ENCODE measurements at places on chromosomes 1 and 21.

DNA sequence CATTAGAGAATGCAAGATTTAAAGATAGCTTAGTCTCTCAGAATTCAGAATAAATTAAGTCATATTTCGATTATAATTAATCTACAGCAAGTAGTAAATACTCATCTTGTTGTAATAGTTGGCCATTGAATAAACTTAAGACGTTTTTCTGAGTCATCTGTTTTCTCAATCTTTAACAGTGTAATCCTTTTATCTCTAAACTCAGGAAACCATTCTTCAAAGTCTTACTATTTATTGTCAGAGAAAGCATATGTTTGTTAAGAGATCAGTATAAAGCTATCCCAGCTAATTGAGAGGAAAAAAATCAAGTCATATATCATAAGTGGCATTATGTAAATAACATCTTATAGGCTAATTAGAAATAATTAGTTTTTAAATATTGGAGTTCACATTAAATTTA is 201.2 kb upstream of the ADAMTS5 start:
- DNase-seq: no peak
- no peaks in the 10 kb centered on the region for H3K4me1 ChIP-seq
- H3K36me3 ChIP-seq: no peaks in the 10 kb centered on the region
- H3K27me3 ChIP-seq: no peaks in the 10 kb centered on the region
- no peak overlapping the region for H3K4me3 ChIP-seq
- no peak overlapping the region for H3K27ac ChIP-seq

DNA sequence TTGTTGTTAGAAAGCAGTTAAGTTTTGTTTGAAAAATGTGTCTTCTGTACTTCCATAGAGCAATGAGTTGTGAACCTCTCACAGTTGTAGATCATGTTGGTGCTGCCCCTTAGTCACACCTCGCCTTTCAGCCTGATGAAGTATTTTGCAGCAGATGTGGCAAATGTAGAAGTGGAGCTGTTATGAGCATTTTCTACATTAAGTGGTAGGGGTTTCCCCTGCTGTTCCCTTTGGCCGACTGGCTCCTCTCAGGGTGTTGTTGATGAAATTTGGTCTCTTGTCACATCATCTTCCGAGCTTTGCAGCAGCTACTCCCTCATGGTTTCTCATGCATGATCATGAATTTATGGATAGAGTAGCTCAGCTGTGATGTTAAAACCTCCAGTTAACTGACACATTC is 33.6 kb upstream of the DENND1B start:
- no peaks in the 10 kb centered on the region for H3K36me3 ChIP-seq
- no peaks in the 10 kb centered on the region for H3K27me3 ChIP-seq
- no peak overlapping the region for H3K27ac ChIP-seq
- DNase-seq: no peak
- no peak overlapping the region for H3K4me3 ChIP-seq

GRCh38 chr21:31132574-31133242 is 94.4 kb upstream of the KRTAP19-8 start:
- no peak overlapping the region for H3K4me3 ChIP-seq
- H3K27me3 ChIP-seq: no peaks in the 10 kb centered on the region
- H3K4me1 ChIP-seq: peaks cover 15% of the 10 kb centered on the region
- no peaks in the 10 kb centered on the region for H3K36me3 ChIP-seq
- peak; percentile 93 for DNase-seq
- H3K27ac ChIP-seq: no peak overlapping the region

DNA sequence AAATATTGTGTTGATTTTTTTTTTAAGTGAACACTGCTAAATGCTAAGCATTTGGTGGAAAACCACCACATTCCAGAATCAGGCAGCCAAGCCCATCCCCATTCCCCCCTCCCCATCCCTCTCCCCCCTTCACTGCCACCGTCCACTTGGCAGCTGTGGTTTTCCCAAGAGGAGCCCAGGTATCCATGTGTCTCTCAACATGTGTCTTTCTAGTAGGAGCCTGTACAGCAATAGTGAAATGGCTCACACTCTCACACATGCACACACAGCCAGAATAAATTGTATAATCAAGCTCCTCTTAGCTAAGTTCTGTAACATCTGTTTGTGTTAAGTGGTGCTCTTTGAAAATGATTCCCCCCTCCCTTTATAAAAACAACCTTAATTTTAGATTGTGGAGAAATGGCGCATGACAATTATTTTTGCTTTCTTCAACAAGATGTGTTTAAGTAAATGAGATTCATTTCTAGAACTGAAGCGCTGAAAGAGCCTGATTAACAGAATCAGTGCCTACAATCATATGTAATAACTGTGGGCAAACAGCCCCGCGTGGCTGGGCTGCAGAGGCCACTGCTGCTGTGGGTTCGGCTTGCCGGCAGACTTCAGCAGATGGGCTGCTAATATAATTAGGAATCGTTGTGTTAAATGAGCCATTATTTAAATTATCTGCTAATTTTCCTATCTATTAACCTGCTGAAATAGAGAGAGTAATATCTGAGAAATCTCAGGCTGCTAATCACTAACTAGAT is 43.3 kb downstream of the BACE2 start:
- no peak for DNase-seq
- no peaks in the 10 kb centered on the region for H3K27me3 ChIP-seq
- H3K36me3 ChIP-seq: no peaks in the 10 kb centered on the region
- no peaks in the 10 kb centered on the region for H3K4me1 ChIP-seq

- no peaks in the 10 kb centered on the region for H3K36me3 ChIP-seq
- no peak for DNase-seq
- no peaks in the 10 kb centered on the region for H3K4me1 ChIP-seq
- H3K27ac ChIP-seq: no peak overlapping the region
- H3K27me3 ChIP-seq: no peaks in the 10 kb centered on the region
- no peak overlapping the region for H3K4me3 ChIP-seq
Observed at GRCh38 chr1:85109475-85109874, 61.2 kb upstream of the MCOLN3 start.

GRCh38 chr1:27877115-27877416 is 4.7 kb downstream of the THEMIS2 start:
- peaks cover 15% of the 10 kb centered on the region for H3K36me3 ChIP-seq
- no peak for DNase-seq
- no peak overlapping the region for H3K27ac ChIP-seq
- no peaks in the 10 kb centered on the region for H3K27me3 ChIP-seq
- H3K4me3 ChIP-seq: no peak overlapping the region
- peaks cover 22% of the 10 kb centered on the region for H3K4me1 ChIP-seq

- H3K27ac ChIP-seq: no peak overlapping the region
- H3K4me3 ChIP-seq: no peak overlapping the region
- no peaks in the 10 kb centered on the region for H3K27me3 ChIP-seq
- H3K4me1 ChIP-seq: no peaks in the 10 kb centered on the region
Observed at GRCh38 chr21:21662776-21663175, 664.6 kb downstream of the NCAM2 start.

DNA sequence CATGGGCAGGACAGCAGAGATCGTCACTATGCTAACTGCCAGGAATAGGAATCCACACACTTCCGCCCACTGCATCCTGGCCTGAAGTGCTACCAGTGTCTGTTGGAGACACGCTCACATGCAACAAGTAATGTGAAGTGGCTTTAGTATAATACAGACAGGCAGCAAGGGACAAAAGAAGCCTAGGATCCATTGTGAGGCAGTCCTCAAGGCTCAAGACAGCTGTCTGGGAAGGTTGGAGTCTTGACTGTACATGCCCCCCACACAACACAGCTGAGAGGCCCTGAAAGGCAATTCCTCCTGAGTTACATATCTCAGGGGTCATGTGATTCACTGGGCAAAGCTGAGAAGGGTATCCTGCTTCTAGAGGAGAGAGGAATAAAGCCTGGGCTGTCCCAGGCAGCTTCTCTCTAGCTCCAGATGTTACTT is 39.9 kb upstream of the CD1D start:
- no peak overlapping the region for H3K27ac ChIP-seq
- DNase-seq: no peak
- no peak overlapping the region for H3K4me3 ChIP-seq
- H3K36me3 ChIP-seq: no peaks in the 10 kb centered on the region

DNA sequence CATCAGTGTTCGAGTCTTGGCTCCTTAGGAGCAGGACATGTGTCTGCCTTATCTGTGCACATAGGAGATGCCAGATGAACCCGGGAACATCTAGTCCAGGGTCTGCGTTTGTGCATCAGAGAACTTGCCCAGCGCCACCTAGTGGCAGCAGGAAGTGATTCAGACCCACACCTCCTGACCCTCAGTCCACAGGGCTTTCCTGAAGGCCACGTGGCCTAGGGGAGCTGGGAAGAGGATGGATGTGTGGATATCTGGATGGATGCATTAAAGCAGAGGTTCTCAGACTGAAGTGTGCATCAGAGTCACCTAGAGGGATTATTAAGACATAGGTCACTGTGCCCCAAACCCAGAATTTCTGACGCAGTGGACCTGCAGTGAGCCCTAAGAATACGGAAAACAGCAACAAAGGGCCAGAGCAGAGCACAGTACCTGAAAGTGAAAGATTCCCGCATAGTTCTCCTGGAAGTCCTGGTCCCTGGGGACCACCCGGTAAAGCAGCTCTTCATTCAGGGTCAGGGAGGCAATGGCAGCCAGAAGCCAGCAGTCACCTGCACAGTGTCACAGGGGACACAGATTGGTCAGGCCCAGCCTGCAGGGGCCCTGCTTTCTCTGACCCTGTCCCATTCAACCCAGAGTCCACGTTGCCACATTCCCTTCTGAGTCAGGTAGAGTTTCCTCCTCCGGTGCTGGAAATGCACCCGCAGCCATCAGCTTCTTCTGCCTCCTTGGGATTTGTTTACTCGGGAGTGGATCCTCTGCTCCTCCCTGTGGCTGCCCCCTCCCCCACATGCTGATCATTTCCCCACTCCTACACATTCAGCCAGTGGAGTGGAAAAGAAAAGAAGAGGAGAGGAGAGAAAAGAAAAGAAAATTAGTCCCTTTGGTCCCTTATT is 37.0 kb downstream of the CAPN8 start:
- H3K27me3 ChIP-seq: no peaks in the 10 kb centered on the region
- no peaks in the 10 kb centered on the region for H3K36me3 ChIP-seq
- no peak overlapping the region for H3K27ac ChIP-seq

DNA sequence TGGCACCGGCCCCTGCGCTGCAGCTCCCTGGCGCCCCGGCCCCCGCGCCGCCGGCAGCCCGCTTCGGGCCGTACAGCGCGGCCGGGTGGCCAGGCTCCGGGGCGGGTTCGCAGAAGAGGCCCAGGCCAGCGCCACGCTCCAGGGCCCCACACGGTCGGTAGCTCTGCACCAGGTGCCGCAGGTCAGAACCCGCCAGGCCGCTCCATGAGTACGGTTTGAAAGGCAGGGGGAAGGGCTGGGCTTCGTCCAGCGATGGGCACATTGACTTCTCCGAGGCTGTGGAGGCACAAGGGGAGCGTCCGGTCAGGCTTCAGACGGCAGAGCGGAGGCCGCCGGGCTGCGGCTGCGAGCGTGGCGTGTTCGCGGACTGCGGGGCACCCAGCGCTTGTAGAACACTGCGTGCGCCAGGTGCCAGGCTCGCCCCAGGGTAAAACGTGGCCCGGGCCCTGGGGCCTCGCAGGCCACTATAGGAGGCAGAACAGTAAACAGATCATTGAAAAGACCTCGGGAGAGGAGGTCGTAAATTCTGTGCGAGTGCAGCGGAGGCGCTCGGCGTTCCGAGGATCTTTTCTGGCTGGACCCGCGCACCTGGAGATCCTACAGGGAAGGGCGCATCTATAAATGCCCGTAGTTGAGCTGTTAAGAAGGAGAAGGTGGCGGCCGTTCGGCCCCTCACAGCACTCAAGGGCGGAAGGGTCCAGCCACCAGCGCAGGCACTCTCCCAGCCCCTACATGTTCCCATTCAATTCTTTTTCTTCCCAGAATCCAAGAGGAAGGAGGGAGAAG is 5.7 kb downstream of the GFI1 start:
- no peaks in the 10 kb centered on the region for H3K27me3 ChIP-seq
- H3K36me3 ChIP-seq: no peaks in the 10 kb centered on the region
- peaks cover 18% of the 10 kb centered on the region for H3K4me1 ChIP-seq
- no peak for DNase-seq
- no peak overlapping the region for H3K4me3 ChIP-seq

- no peaks in the 10 kb centered on the region for H3K27me3 ChIP-seq
- H3K36me3 ChIP-seq: no peaks in the 10 kb centered on the region
- H3K4me3 ChIP-seq: no peak overlapping the region
- H3K27ac ChIP-seq: no peak overlapping the region
Observed at GRCh38 chr1:178630417-178630816, 94.6 kb upstream of the RALGPS2 start.

DNA sequence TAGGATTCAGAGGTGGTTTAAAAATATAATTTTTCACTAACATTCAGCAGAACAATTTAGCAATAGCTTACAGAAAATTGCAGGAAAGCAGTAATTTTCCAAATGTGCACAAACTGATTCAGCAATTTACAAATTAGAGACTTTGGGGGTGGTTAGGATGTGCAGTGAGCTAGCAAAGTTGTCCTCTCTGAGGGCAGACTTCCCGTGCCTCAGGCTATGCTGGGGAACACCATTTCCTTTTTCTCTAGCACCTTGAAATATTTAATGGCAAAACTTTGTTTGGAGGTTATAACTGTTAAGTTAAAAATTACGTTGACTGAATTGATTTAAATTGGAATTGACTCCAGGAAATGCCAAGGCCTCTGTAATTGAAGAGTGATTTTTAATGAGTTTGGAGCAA is 258.9 kb downstream of the PTBP2 start:
- no peaks in the 10 kb centered on the region for H3K4me1 ChIP-seq
- no peaks in the 10 kb centered on the region for H3K27me3 ChIP-seq
- no peak overlapping the region for H3K27ac ChIP-seq
- no peaks in the 10 kb centered on the region for H3K36me3 ChIP-seq
- H3K4me3 ChIP-seq: no peak overlapping the region

DNA sequence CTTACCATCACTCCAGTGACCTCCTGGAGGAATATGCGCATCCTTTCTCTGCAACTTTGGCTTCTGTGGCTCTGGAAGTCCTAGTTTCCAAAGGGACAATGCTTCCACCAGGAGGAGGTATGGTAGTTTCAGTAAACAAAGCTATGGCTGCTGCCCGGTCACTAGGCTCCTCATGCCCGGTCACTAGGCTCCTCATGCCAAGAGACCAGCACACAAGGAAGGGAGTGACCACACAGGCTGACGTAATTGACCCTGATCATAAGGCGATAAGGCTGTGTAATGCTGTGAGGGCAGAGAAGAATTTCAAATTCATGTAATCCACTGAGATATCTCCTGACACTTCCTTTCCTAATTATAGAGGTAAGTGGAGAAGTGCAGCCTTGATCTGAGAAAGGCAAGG is 102.9 kb downstream of the DTL start:
- H3K4me3 ChIP-seq: no peak overlapping the region
- DNase-seq: no peak
- H3K27me3 ChIP-seq: no peaks in the 10 kb centered on the region
- no peaks in the 10 kb centered on the region for H3K36me3 ChIP-seq
- no peak overlapping the region for H3K27ac ChIP-seq

DNA sequence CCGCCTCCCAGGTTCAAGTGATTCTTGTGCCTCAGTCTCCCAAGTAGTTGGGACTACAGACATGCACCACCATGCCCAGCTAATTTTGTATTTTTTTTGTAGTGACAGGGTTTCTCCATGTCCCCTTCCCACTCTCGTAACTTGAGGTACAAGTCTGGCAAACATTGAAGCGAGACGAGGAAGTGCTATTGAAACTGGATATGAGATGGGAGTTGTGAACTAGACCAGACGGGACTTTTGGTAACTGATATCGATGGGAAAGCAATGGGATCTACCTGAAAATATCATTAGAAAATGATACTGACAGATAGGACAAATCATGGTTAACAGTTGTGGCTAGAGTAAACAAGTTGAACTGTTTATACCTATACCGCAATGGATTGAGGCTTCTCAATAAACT is 95.2 kb upstream of the TRABD2B start:
- no peak overlapping the region for H3K27ac ChIP-seq
- H3K4me1 ChIP-seq: no peaks in the 10 kb centered on the region
- no peaks in the 10 kb centered on the region for H3K36me3 ChIP-seq
- no peak for DNase-seq
- no peaks in the 10 kb centered on the region for H3K27me3 ChIP-seq

- no peak overlapping the region for H3K27ac ChIP-seq
- H3K4me3 ChIP-seq: no peak overlapping the region
- DNase-seq: no peak
- no peaks in the 10 kb centered on the region for H3K27me3 ChIP-seq
- peaks cover 48% of the 10 kb centered on the region for H3K36me3 ChIP-seq
Observed at GRCh38 chr21:44317241-44317782, 17.5 kb downstream of the PFKL start.
